ENCODE measurements at places on chromosomes 4 and X.

DNA sequence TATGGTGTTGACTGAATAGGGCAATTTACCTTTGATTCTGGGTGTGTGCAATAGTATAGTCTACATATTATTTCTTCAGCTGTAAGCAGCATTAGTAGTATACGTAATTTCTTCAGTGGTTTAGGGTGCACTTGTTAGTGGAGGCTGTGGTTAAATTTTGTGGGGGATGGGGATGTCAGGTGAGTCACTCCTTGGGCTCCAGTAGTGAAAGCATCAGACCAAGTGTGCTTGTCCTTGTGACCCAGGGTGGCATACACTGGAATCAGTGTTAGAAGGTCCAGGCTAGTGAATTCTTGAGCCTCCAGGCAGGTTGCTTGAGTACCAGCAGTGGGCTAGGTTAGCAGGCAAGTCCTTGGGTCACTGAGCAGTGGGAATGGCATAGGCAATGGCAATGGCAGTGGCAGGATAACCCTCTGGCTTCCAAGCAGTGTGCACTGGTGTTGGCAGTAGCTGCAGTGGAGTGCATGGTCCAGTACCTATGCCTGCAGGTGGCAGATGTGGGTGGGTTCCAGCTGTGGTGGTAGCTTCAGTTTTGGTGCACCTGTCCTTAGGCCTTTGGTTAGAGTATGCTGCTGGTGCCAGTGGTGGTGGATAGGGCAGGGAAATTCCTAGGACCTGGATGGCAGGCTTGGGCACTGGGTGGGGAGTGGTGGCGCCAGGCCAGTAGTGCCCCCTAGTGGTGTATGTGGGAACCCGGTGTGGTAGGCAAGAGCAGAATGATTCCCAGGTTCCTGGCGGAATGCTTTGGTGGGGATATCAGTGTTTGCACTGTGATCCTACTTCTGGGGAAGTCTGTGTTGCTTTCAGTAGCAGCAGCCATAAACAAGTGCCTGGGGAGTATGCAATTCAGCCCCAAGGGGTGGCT, 531.0 kb downstream of the SMARCA1 start:
- no peak for DNase-seq

- DNase-seq: no peak
Measured at GRCh38 chrX:134948333-134949241, 42.2 kb upstream of the SMIM10 start.

DNA sequence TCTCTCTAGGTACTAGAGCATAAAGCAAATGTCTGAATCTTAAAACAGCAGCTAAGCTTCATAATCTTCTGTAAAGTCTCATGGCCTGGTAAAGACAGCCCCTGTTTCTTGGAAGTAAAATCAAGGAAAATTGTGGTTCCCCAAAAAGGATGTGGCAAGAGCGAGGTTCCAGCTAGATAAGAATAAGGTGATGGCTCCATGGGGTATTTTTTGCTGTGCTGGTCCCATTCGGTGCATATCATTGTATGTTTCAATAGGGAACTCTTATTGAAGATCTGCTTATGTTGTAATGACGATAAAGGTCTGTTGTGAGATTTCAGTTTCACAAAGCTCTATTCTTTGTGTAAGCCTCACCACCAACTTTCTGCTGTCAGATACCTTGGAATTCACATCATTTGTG, 316.9 kb upstream of the NOCT start:
- no peak for DNase-seq

- DNase-seq: no peak
Measured at GRCh38 chr4:45317276-45317675, 590.9 kb upstream of the GNPDA2 start.

- DNase-seq: no peak
Measured at GRCh38 chr4:54433686-54434085, 204.6 kb downstream of the PDGFRA start.

- DNase-seq: peak; percentile 78
Measured at GRCh38 chr4:84582302-84582987, 482 bp upstream of the CDS1 start.

- DNase-seq: no peak
Measured at GRCh38 chr4:69054578-69055200, 41.6 kb upstream of the UGT2B7 start.

DNA sequence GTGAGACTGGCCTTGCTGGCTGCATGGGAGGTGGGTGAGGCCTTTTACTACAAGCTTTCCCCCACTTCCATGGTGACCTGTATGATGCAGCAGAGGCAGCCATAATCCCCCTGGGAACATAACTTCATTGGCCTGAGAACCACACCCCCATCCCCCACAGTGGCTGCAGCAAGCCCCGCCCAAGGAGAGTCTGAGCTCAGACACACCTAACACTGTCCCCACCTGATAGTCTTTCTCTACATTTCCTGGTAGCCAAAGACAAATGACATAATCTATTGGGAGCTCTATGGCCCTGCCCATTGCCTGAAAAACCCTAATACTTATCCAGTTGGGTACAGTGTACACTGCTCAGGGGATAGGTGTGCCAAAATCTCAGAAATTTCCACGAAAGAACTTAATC, 62.6 kb downstream of the GLUD2 start:
- no peak for DNase-seq

GRCh38 chr4:183405303-183405702, 39.1 kb upstream of the CDKN2AIP start:
- DNase-seq: no peak

GRCh38 chr4:63898961-63899360, 510.3 kb downstream of the TECRL start:
- DNase-seq: no peak

- no peak for DNase-seq
Measured at GRCh38 chrX:1137531-1137930, 74.9 kb downstream of the CRLF2 start.
